Umbilical cord (tissue), 2 donors: ENCODE measurements at places on chromosomes 1 and 21. TPM values are rescaled to one million over a fixed set of nuclear protein-coding genes. Genes with fewer than 3 reads are reported as not detected.

DNA sequence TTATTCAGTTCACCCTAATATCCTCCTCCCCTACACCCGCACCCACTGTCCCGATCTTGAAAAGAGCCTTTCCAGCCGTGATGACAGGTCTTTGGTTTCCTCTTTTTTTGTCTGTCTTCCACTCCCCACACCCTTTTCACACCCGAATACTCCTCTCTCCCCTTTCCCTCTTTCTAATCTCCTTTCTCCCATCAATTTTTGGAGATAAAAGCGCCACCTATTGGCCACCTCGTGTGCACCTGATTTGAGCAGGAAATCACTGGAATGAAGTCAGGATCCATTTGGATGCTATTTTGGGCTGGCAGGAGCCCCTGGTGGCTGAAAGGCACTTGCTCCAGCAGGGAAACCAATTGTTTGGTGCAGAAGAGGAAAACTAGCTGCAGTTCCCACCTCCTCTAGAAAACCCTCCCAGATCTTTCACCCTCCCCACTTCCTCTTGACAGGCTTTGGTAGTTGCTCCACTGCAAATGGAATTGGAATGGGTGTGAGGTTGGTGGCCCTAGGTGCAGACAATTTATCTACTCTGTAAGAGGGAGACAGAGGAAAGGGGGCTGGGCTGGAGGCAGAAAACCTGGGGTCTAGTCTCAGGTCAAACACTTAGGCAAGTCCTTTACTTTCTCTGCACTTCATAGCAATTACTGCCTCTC, 8.4 kb downstream of the FOXE3 start:
- DNase-seq = no peak

- no peak for DNase-seq
These were observed at the start of gene TTC24 for GRCh38 chr1:156579472-156579871. Gene TTC24, plus strand, starts transcription at chr1:156579723. Its CDS starts 1,642 bp downstream, at chr1:156581365.

IL23R gene
- total RNA-seq = 1.9 TPM

DNA sequence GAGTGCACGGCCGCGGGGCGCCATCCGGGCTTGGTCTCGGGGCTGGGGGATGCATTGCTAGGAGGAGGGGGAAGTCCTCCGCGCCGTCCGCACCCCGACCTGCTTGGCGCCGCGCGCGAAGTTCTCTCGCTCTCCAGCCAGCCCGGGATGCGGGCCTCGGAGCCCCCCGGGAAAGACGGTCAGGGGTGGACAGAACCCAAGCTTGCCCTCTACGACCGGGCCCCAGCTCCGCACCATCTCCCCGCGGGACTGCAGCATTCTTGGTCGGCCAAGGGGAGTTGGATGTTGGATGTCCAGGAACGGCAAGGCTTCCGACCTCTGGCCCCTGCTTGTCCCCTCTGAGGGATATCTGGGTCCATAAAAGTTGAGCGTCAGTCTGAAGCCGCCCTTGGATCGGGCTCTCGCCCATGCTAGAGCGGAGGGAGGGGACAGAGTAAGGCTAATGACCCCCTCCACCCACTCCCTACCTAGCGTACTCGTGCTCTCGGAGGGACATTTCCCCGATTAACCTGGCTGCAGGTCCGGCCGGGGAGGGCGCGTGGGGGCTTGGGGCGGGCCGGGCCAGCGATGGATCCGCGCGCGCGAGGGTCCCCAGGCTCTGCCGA, 522 bp downstream of the DISP3 start:
- DNase-seq = no peak

GRCh38 chr21:42467140-42467983, 28.7 kb downstream of the RSPH1 start:
- peak; percentile 61 for DNase-seq

DNA sequence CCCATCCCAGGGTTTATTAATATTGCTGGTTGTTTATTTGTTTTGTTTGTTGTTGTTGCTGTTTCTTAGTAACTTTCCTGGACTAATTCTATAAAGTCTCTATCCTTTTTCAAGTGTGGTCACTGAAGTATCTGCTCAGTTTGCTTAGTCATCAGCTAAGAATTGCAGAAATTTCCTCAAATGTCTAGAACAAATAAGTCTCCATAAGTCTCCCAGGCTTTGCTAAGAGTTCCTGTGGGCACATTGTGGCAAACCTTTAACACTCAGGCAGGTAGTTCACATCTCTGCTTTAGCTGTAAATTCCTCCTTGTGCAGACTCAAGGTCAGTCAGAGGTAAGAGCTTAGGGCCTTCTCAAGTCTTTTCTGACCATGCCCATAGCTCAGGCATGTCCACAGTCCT, 38.9 kb upstream of the C1orf185 start:
- no peak for DNase-seq

OR2L13 gene
- 3.1 TPM for total RNA-seq

DNA sequence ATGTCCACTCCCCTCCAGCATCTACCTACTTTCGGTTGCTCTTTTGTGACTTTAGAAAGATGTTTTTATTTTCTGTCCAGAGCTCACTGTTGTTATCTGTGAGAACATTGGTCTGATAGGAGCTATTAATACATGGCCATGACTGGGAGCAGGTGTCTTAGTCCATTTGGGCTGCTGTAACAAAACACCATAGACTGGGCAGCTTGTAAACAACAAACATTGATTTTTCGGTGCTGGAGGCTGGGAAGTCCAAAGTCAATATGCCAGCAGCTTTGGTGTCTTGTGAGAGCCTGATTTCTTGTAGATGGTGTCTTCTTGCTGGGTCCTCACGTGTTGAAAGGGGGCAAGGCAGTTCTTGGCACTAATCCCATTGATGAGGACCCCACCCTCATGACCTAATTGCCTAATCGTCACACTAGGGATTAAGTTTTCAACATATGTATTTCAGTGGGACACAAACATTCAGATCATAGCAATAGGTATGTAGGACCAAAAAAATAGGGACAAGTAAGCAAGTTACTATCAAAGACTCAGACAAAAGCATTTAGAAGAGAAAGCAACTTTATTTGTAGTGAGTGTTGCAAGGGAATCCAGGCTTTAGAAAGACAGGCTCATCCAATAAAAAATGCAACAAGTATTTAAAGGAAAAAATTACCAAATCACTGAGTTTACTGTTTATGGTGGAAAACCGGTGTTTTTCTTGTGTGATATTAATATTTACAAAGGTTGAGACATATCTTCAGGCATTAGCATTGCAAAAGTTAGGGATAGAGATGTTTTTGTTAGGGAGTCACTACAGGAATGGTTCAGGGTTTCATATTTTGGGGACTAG, 55.2 kb upstream of the WDR26 start:
- no peak for DNase-seq

DNA sequence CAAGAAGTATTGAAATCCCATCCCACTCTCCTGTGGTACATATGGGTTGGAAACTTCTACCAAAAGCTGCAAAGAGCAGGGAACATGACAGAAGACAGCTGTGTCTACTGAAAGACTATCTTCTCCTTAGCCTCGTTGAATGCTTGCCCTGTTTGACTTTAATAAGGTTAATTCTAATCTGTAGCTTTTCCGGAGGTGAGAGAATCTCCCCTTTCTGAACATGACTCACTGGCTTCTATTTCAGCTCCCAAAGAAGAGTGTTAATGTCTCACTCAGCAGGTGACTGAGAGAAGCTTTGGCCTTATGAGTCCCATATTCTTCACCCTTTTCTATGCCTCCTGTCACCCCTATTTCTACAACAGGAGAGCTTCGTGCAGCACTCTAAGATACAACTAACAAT, 88.3 kb downstream of the HHIPL2 start:
- DNase-seq = no peak

PHLDA3 gene
- total RNA-seq = 77.0 TPM

SLC5A3 gene
- total RNA-seq = 91.7 TPM

DNA sequence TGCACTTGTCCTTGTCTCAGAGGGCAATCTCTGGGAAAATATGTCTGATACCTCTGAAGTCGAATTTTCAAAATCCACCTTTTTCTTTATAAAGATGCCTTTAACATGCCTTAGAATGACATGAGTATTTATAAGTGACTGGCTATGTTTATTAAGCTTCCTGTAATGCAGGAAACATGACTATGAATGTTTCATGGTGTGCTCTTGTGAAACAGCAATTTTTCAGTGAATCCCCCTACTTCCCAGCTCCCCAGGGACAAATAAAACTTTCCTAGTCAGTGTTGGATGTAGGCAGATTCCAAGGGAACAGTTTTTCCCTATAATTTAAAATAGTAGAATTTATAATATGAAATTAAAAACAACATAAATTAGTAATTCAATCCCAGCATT, 437.0 kb downstream of the LMO4 start:
- no peak for DNase-seq

DNA sequence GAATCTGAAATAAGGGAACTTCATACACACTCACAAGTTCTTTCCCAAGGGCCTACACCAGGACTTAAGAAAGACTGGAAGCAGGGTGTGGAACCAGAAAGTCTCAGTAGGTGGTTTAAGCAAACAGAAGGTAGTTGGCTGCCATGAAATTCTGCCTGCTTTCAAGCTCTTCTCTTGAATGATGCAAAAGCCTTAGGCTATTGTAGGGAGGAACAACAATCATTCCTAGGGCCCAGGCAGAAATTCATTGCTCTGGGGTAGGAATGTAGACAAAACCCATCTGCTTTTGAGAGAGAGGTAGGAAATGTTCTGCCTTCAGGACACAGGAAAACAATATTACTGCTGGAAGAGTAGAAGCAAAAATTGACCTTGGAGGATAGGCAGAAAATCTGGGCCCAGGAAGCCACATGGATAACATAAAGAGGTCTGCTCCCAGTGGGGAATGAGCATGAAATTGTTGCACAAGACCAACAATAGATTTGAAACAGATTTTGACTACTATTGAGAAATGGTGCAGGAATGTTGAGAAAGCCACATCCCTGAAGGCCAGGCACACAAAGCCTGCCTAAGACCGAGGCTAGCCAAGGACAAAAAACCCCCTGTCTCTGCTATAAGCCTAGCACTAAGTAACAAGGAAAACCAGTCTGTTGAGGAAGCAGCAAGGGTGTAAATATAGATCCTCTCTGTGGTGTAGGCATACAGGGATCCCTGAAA, 22.7 kb upstream of the SFT2D2 start:
- DNase-seq = no peak

GRCh38 chr1:28104866-28105467, 16.6 kb upstream of the EYA3 start:
- DNase-seq = peak; percentile 63

CDCA8 gene
- not detected for total RNA-seq

DNA sequence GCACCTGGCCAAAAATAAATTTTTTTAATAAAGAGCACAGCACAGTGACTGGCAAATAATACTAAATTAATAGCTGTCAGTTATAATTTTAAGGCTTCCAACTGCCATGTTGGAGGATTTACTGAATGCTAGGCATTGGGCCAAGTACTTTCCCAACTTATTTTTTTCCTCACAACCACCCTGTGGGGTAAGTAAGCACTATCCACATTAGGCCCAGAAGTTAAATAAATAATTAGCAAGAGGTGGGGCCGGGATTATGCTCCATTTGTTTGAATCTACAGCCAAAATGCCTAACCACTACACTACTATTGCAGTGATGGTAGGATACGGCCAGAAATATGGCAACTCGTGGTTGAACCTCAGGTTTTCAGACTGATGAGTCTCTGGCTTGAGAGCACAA, 4.6 kb upstream of the TRNAU1AP start:
- no peak for DNase-seq

ESPN gene
- 0.24 TPM for total RNA-seq

DNA sequence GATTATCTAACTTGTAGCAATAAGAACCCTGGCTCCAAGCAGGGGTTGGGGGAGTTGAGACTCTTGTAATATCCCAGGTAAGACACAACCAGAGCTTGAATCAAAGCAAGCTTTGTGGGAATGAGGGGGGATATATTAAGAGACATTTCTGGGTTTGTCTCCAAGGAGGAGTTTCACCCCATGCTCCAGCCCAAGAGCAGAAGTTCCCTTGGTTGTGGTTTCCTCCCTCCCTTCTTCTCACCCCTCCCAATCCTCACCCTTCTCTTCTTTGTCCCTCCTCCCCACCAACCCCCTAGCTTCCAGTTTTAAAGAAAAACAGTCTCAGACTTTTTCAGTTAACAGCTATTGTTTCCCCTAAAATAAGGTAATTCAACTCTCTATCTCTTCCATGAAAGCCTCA, 11.9 kb downstream of the TRAF3IP3 start:
- no peak for DNase-seq

DNA sequence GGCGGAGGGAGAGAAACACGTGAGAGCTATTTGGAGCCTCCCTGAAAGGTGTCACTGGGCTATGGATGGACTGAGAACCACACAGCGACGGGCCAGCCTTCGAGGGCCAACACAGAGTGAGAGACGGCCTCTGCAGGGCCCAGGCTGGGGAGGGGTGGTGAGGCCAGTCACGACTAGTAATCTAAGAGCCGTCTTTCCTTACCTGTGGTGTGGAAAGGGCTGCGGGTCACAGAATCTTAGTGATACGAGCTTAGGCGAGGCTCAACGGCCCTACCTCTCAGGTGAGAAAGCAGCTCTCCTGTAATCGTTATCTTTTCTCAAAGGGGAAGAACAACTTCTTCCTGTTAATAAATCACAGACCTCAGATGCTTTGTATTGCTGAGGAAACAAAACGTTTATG, 33.4 kb upstream of the COX20 start:
- DNase-seq = no peak

DNA sequence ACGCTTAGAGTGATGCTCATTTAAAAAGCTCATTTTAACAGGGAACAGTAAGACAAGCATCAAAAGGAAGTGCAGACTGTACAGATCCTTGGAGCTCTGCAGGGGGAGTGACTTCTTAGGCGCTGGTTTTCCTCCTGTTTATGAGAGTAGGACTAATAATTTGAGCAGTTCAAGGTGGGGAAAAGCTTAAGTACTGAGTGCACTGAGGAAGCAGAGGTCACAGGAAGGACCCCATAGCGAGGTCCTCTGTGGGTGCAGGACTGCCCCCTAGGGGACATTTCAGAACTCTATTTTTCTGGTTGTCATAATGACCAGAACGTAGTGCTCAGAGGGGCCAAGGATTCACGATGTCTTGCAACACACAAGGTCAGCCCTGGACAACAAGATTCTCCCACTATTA, 112.1 kb downstream of the HLCS start:
- peak; percentile 49 for DNase-seq

- no peak for DNase-seq
These were observed 70.1 kb upstream of the PTBP2 start for GRCh38 chr1:96651517-96651916.

- no peak for DNase-seq
These were observed 8.9 kb upstream of the ZNF326 start for GRCh38 chr1:89986020-89986419.

- no peak for DNase-seq
These were observed 129.0 kb downstream of the DMRTB1 start for GRCh38 chr1:53588053-53588779.

DNA sequence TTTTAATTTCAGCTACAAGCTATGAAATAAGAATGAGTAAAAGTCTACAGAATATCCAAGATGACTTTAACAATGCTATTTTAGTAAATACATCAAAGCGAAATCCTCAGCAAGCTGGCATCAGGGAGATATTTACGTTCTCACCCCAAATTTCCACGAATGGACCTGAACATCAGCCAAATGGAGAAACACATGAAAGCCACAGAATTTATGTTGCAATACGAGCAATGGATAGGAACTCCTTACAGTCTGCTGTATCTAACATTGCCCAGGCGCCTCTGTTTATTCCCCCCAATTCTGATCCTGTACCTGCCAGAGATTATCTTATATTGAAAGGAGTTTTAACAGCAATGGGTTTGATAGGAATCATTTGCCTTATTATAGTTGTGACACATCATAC, 13.7 kb upstream of the CLCA1 start:
- no peak for DNase-seq
